ENCODE measurements at places on chromosomes 2 and 18.
A peak's percentile ranks its signal among the peaks of the same experiment; 100 is the strongest.

- H3K36me3 ChIP-seq: no peaks in the 10 kb centered on the region
- H3K27ac ChIP-seq: peak overlapping the region; percentile 92
- peak overlapping the region; percentile 75 for H3K4me3 ChIP-seq
Observed at GRCh38 chr2:86831537-86831936, 30.1 kb downstream of the CD8B start.

GRCh38 chr2:229270551-229271410 is at the start of gene PID1:
PID1 (minus strand) TSS chr2:229271287; CDS start chr2:229271043, 244 bp downstream.
- H3K27me3 ChIP-seq: peaks cover 17% of the 10 kb centered on the region
- no peak within 1 kb of the TSS for H3K4me3 ChIP-seq
- H3K36me3 ChIP-seq: no peaks in the 10 kb centered on the region
- H3K27ac ChIP-seq: no peak within 1 kb of the TSS
- no peaks in the 10 kb centered on the region for H3K4me1 ChIP-seq

DNA sequence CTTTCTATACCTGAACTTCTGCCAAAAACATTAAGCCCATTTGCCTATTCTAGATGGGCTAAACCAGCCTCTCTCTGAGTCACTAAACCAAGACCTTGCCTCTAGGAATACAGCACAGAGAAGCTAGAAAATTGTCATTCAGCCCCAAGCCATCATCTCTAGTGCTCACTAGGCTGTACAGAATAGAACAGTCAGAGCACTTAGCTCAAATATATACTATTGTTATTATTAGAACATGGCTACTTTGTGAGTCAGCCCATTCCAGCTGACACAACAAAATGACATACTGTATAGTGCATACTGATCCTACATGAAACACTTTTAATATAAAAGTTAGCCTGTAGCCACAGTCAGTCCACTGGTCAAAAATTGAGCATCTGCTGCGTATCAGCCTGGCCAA is 418.8 kb downstream of the NRXN1 start:
- DNase-seq: no peak
- no peaks in the 10 kb centered on the region for H3K27me3 ChIP-seq
- H3K4me1 ChIP-seq: no peaks in the 10 kb centered on the region
- no peaks in the 10 kb centered on the region for H3K36me3 ChIP-seq
- H3K4me3 ChIP-seq: no peak overlapping the region

DNA sequence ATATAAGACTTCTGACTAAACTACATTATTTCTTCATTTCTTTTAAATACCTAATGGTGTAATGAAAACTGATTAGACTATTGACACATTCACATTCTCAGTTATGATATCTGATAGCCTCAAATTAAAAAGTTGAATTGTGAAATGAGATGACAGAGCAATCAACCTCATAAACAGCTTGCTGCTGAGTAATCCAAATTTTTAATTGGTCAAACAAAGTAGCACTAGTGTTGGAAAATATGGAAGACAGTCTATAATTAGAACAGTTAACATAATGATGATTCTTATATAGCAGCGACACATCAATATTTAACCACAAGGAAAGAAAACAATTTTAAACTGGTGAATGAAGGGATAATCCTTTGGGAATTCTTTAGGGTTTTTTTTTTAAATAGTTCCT is 91.9 kb upstream of the LRP1B start:
- no peaks in the 10 kb centered on the region for H3K27me3 ChIP-seq
- no peaks in the 10 kb centered on the region for H3K4me1 ChIP-seq
- no peaks in the 10 kb centered on the region for H3K36me3 ChIP-seq
- DNase-seq: no peak
- H3K4me3 ChIP-seq: no peak overlapping the region

DNA sequence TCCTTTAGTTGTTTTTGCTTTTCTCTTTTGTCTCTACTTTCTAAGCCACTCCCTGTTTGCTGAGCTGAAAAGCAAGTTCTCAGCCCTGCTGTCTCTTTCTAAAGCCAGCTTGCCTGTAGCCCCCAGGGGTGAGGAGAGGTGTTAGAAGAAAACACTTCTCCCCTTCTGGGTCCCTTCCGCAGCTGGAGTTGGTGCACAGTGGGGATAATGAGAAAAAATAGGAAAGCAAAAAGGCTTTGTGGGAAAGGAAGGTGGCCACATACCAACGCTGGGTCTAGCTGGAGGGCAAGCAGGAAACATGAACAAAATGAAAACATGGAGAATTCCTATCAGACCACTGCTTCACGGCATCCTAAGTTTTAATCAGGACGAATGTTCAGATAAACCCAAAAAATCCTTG is 15.5 kb upstream of the SLC20A1 start:
- H3K27me3 ChIP-seq: no peaks in the 10 kb centered on the region
- DNase-seq: no peak
- no peaks in the 10 kb centered on the region for H3K36me3 ChIP-seq
- peaks cover 85% of the 10 kb centered on the region for H3K4me1 ChIP-seq

GRCh38 chr2:98824256-98825019 is 93.5 kb upstream of the MGAT4A start:
- H3K27me3 ChIP-seq: peaks cover 5% of the 10 kb centered on the region
- no peak for DNase-seq
- H3K27ac ChIP-seq: peak overlapping the region; percentile 87
- H3K4me3 ChIP-seq: peak overlapping the region; percentile 15
- H3K4me1 ChIP-seq: peaks cover 42% of the 10 kb centered on the region
- H3K36me3 ChIP-seq: no peaks in the 10 kb centered on the region

DNA sequence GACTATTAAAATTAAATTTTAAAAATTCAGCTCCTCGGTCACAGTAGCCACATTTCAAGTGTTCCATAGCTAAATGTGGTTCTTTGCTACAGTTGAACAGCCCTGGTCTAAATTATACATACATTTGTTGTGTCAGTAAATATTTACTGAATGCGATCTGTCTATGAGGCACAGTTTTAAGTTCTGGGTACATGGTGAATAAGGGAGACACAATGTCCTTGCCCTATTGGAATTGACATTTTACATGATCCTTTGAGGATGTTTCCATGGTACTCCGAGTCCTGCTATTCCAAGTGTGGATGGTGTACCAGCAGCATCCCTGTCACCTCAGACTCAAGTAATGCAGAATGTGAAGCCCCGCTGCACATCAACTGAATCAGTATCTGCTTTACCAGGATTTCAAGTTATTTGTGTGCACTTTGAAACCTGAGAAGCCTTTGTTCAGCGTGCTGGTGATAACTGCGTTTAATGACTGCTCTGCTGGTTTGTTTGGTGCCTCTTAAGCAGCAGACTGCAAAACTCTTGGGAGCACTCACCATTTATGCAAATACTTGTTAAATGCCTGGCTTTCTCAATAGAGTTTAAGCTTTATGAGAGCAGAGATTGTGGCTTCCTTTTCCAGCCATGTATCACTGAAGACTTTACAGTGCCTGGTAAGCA is 1.5 kb downstream of the GALNT1 start:
- peaks cover 1% of the 10 kb centered on the region for H3K36me3 ChIP-seq
- peak overlapping the region; percentile 76 for H3K4me3 ChIP-seq
- H3K27ac ChIP-seq: peak overlapping the region; percentile 23

GRCh38 chr2:173684896-173685459 is 280.2 kb downstream of the SP3 start:
- H3K4me3 ChIP-seq: no peak overlapping the region
- no peaks in the 10 kb centered on the region for H3K4me1 ChIP-seq
- no peak for DNase-seq
- H3K27me3 ChIP-seq: peaks cover 2% of the 10 kb centered on the region
- H3K36me3 ChIP-seq: peaks cover 2% of the 10 kb centered on the region
- no peak overlapping the region for H3K27ac ChIP-seq

GRCh38 chr2:43675646-43676321 is 445 bp downstream of the C1GALT1C1L start:
- H3K4me3 ChIP-seq: peak overlapping the region; percentile 58
- H3K27me3 ChIP-seq: peaks cover 27% of the 10 kb centered on the region
- no peak for DNase-seq
- peaks cover 2% of the 10 kb centered on the region for H3K4me1 ChIP-seq

DNA sequence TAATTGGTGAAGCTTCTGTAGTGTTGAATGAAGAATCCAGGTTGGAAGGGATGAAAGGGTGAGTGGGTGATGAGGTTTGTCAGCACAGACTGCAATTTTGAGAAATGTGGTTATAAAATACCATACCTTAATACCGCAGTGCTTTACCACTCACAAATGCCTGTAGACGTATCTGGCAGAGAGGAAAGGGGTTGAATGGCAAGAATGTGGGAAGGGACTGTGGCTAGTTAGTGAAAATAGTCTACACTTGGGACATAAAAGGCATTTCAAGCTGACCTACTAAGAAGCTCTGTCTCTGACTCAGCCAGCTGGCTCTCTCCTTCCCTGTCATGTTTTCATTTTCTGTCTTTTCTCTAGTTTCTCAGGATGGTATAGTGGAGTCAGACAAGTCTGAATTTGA is 25.1 kb downstream of the CDK15 start:
- peaks cover 6% of the 10 kb centered on the region for H3K27me3 ChIP-seq
- no peak overlapping the region for H3K4me3 ChIP-seq
- H3K27ac ChIP-seq: no peak overlapping the region

- H3K36me3 ChIP-seq: no peaks in the 10 kb centered on the region
- H3K27me3 ChIP-seq: no peaks in the 10 kb centered on the region
- peak; percentile 16 for DNase-seq
Observed at GRCh38 chr2:7572450-7572849, 655.2 kb downstream of the RNF144A start.

DNA sequence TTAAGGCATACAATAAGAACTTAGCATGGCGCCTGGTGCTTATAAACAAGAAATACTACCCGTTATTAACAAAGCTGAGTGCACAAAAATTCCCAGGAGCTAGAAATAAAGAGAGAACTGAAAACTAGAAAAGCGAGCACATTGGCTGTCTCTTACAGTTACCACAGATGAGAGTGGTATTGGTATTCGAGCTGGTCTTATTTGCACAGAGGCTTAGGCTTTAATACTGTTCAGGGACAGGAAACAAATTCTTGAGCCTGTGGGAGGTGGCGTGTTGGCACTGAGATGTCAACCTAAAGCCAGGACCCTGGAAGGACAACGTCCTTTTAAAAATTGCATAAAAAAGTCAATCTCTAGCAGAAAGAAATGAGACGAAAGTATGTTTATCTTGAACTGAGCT is 67.3 kb upstream of the IGFBP2 start:
- no peaks in the 10 kb centered on the region for H3K4me1 ChIP-seq
- DNase-seq: no peak
- no peak overlapping the region for H3K4me3 ChIP-seq
- peaks cover 2% of the 10 kb centered on the region for H3K27me3 ChIP-seq
- H3K36me3 ChIP-seq: peaks cover under 1% of the 10 kb centered on the region

- H3K36me3 ChIP-seq: no peaks in the 10 kb centered on the region
- H3K4me3 ChIP-seq: no peak overlapping the region
- H3K27me3 ChIP-seq: no peaks in the 10 kb centered on the region
Observed at GRCh38 chr2:228649447-228649846, 468.0 kb upstream of the SPHKAP start.

- H3K27ac ChIP-seq: no peak overlapping the region
- no peaks in the 10 kb centered on the region for H3K4me1 ChIP-seq
- peaks cover 7% of the 10 kb centered on the region for H3K27me3 ChIP-seq
- DNase-seq: no peak
- no peak overlapping the region for H3K4me3 ChIP-seq
Observed at GRCh38 chr18:45171679-45172191, 443.5 kb upstream of the SLC14A2 start.

DNA sequence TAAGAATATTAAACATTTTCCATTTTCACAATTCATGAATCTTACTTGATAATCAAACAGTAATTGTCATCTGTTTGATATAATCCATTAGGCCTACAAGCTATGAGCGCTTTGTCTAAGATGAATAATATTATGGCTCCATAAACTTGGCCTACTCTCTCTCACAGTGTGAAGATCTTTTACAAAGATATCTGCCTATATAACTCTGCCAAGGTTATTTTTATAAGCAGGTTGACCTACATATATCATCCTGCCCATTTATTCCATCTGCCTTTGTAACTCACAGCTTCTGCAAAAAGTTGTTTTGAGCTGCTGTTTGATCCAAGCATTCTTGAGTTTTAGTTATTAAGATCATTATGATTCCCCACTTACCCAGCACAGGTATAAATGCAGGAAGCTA is 158.3 kb downstream of the PDE11A start:
- H3K4me3 ChIP-seq: no peak overlapping the region
- H3K27me3 ChIP-seq: peaks cover 7% of the 10 kb centered on the region
- no peak for DNase-seq

DNA sequence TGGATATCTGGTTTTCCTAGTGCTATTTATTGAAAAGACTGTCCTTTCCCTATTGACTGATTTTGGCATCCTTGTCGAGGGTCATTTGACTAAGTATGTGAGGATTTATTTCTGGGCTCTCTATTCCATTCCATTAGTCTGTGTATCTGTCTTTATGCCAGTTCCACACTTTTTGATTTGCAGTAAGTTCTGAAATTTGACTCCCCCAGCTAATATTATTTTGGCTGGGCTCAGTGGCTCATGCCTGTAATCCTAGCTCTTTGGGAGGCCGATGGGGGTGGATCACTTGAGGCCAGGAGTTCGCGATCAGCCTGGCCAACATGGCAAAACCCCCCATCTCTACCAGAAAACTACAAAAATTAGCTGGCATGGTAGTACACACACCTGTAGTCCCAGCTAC is 46.8 kb upstream of the GAREM2 start:
- no peak overlapping the region for H3K4me3 ChIP-seq
- H3K27me3 ChIP-seq: no peaks in the 10 kb centered on the region
- H3K36me3 ChIP-seq: no peaks in the 10 kb centered on the region
- DNase-seq: no peak

GRCh38 chr2:234747833-234748559 is 203.8 kb upstream of the SH3BP4 start:
- no peak overlapping the region for H3K27ac ChIP-seq
- H3K27me3 ChIP-seq: peaks cover 20% of the 10 kb centered on the region
- H3K36me3 ChIP-seq: peaks cover 9% of the 10 kb centered on the region
- no peak overlapping the region for H3K4me3 ChIP-seq
- no peaks in the 10 kb centered on the region for H3K4me1 ChIP-seq
- no peak for DNase-seq

DNA sequence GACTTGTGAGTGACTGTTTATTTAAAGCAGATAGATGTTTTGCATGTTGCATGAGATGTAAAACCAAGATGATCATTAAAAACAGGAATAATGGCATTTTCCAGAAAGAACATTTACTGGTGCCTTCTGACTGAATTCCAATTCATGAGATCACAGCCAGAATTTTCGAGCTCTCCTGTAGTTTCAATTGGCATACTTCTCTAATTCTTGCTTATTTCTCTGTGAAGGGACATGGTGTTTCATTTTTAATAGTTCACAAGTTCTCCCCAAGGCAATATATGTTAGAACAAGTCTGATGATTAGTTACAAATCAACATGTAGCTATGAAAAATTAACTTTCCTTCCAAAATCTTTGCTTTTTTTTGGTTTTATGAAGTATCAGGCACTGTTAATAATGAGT is 105.7 kb downstream of the PDE1A start:
- H3K27me3 ChIP-seq: no peaks in the 10 kb centered on the region
- H3K27ac ChIP-seq: no peak overlapping the region
- H3K36me3 ChIP-seq: no peaks in the 10 kb centered on the region
- H3K4me1 ChIP-seq: no peaks in the 10 kb centered on the region

DNA sequence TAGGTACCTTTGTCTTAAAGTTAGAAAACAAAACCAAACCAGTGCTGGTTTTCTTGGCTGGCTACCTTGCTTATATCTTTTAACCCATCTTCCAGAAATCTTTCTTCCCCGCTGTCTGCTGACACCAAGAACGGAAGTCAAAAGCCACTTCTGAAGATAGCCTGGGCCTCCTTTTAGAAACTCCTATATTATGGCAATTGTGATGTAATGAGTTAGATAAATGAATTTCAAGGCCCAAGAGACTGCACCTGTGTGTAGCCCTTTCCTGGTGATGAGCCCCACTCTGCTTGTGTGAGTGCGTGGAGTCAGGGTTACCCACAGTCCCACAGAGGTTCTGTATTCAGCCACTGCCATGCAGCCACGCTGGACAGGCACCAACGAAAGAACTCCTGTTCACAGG is 60.7 kb downstream of the ARMC9 start:
- no peaks in the 10 kb centered on the region for H3K36me3 ChIP-seq
- H3K27me3 ChIP-seq: no peaks in the 10 kb centered on the region
- H3K27ac ChIP-seq: peak overlapping the region; percentile 57

GRCh38 chr2:229196448-229196847 is 74.6 kb downstream of the PID1 start:
- H3K27ac ChIP-seq: no peak overlapping the region
- no peak overlapping the region for H3K4me3 ChIP-seq
- no peak for DNase-seq
- no peaks in the 10 kb centered on the region for H3K4me1 ChIP-seq
- H3K36me3 ChIP-seq: no peaks in the 10 kb centered on the region

All from naive thymus-derived CD8-positive, alpha-beta T cell (primary cell).